ENCODE measurements at places on chromosomes 5 and 9.

DNA sequence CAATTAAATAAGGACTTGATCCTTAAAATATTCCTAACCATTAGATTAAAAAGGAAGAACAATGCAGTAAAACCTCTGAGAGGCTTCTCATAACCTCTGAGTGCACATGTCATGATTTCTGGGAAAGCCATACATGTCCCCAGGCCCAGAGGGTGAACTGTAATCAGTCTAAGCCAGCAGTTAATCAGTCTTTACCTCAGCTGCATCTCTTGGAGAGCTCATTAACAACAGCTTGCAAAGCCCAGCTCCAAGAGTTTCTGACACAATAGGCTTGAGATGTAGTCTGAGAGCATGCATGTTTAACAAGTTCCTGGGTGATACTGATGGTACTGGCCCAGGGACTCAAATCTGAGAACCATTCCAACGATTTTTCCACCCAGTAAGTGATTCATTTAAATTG is 392.1 kb downstream of the DNAH5 start:
- peak; percentile 27 for ATAC-seq

- peak; percentile 83 for ATAC-seq
Observed at GRCh38 chr9:114108016-114108833, 9.1 kb upstream of the KIF12 start.

GRCh38 chr5:144191531-144191930 is 20.9 kb downstream of the KCTD16 start:
- ATAC-seq = no peak

DNA sequence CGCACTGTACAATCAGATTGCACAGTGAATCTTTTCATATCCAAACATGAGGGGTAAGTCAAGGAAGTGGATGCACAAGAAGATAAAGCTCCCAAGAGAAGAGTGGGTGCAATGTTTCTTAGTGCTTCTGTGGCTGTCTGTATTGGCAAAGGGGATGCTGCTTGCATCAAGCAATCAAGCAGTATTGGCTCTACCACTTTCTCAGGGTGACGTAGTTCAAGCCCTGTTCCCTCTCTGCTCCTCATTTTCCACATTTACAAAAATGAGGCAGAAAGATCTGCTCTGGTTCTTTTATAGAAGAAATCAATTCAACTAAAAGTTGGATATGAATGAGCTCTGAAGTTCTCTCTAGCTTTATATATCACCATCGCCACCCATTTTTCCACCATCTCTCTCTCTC is 2.3 kb downstream of the TNFSF8 start:
- no peak for ATAC-seq

GRCh38 chr5:81878333-81878732 is 93.5 kb upstream of the ATG10 start:
- no peak for ATAC-seq

GRCh38 chr9:126752376-126752775 is 52.5 kb upstream of the ZBTB43 start:
- ATAC-seq = no peak

GRCh38 chr9:89901920-89902319 is 297.1 kb downstream of the GADD45G start:
- no peak for ATAC-seq

- no peak for ATAC-seq
Observed at GRCh38 chr9:842635-843426, 1.3 kb downstream of the DMRT1 start.

- ATAC-seq = no peak
Observed at GRCh38 chr5:96902876-96903275, 26.6 kb downstream of the ERAP2 start.

- ATAC-seq = peak; percentile 79
Observed at GRCh38 chr9:95316794-95317118, 753 bp downstream of the FANCC start.
